ENCODE measurements at places on chromosomes 6 and 20. TPM values are rescaled to one million over a fixed set of nuclear protein-coding genes. Genes with fewer than 3 reads are reported as not detected.

DNA sequence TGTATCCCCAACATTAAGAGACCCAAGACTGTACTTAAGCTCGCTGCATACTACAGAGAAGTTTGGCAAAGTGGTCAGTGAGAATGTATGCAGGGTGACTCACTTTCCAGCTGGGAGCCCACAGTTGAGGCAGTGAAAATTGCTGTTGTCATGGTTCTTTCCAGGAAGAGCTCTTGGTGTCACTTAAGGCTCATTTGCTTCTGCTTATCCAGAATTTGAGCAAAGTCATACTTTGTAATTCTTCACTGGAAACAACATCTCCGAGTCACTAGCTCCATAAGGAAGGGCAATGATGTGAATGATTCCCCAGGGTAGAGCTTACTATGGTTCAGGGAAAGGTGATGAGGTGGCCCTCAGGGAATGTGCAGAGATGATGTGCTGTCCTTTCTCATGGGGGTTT, 65.4 kb upstream of the FBXL4 start:
- no peak for DNase-seq

GRCh38 chr6:113481910-113482309, 375.2 kb upstream of the MARCKS start:
- no peak for DNase-seq

DNA sequence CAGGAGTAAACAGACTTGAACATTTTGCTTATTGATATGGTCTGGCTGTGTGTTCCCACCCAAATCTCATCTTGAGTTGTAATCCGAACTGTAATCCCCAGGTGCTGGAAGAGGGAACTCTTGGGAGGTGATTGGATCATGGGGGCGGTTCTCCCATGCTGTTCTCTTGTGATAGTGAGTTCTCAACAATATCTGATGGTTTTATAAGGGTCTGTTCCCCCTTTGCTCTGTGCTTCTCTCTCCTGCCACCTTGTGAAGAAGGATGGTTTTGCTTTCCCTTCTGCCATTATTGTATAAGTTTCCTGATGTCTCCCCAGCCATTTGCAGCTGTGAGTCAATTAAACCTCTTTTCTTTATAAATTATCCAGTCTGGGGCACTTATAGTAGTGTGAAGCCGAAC, 40.0 kb downstream of the MYLIP start:
- DNase-seq = no peak

The SCUBE3 gene
- 5.2 TPM for total RNA-seq

The TSPO2 gene
- total RNA-seq = not detected

The ZNF165 gene
- total RNA-seq = 0.13 TPM

Data from cardiac septum (tissue), 1 donor.